ENCODE measurements at places on chromosomes 5 and 9.

- no peak for DNase-seq
Observed at GRCh38 chr9:134546246-134546731, 95.3 kb upstream of the COL5A1 start.

GRCh38 chr5:35246900-35247647 is 16.8 kb upstream of the PRLR start:
- DNase-seq = no peak

GRCh38 chr9:137077758-137078693 is 709 bp downstream of the UAP1L1 start:
- no peak for DNase-seq

DNA sequence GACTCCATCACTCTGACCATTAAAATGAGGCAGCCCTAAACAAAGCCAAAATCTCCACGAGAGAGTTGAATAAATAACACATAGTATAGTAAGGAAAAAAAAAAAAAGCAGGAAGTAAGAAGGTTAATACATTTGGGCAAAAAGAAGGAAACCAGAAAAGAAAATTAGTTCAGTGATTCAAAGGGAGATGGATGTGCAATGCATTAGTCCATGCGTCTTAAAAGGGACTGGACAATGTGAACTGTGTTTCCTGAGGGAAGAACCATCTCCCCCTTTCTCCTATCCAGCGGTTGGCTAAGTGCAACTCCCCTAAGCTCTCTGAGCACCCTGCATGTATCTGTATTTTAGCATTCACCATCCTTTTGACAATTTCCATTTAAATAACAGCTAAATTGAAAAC is 1.4 kb downstream of the ANKRA2 start:
- no peak for DNase-seq

- no peak for DNase-seq
Observed at GRCh38 chr5:169116961-169117461, 183.9 kb downstream of the SLIT3 start.

- DNase-seq = no peak
Observed at GRCh38 chr5:67971223-67971830, 244.2 kb upstream of the PIK3R1 start.

DNA sequence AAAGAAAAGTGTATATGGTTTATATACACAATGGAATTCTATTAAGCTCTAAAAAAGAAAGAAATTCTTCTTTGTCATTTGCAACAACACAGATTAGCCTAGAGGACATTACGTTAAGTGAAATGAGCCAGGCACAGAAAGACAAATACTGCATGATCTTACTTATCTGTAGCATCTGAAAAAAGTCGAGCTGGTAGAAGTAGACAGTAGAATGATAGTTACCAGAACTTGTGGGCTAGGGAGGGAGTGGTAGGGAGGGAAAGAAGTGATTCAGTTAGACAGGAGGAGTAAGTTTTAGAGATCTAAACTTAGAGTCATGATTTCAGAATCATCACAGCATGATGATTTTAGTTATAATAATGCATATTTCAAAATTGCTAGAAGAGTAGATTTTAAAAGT is 184.6 kb downstream of the TLE4 start:
- no peak for DNase-seq

GRCh38 chr5:42624912-42625311 is 131.7 kb upstream of the CCDC152 start:
- DNase-seq = no peak

DNA sequence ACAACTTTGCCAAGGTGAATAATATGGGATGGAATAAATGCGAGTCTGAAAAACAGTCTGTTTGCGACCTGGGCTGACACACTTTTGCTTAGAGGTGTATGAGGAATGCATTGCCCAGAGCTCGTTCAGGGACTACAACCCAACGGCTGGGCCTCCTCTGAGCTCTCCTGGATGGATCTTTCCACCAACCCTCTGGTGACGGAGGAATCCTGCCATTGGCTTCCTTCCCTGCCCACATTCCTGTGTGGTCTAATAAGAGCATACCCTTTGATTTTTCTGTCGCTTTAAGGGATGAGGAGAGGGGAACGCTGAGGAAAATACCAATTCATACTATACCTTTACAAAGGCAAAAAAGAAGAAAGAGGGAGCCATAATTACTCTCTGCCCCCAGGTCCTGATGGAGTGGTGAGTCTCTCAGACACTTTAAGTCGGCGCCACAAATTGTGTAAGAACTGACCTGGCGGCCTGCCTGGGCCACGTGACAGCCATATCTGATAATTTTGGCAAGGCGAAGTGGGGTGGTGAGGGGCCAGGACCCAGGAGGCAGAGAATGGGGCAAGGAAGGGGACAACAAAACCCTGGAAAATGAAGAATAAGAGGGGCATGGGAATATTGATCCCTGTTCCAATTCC is 265.2 kb upstream of the MSX2 start:
- DNase-seq = no peak

DNA sequence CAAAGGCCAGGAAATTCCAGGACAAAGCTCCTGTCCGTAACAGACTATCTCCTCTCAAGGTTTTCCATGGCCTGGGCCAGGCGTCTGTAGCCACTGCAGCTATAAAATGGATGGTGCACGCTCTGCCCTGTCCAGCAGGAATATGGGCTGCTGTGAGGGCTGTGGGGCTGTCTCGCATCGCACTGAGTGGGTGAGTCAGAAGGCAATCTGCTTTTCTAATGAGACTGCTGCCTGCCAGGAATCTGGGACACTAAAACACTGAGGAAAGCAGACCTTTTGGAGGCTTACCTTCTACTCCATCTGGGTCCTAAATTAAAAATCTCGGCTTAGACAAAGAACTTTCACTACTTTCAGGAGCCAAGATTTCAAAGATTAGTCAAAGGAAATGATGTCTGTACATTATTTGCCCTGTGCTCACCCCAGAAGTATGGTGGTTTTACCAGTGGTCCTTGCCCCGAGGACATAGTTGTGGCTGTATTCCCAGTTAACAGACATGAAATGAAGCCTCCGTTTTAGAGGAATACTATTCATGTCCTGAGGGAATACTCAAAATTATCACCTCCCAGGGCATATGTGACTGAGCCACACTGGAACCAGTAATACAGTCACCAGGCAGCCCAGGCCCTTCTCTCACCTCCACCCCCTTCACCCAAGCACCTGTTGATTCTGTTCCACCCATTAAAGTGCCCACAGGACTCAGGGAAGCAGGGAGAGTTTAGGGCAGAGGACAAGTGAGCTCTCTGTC is 56.4 kb downstream of the PFDN1 start:
- no peak for DNase-seq

GRCh38 chr5:56264417-56265025 is 31.4 kb upstream of the ANKRD55 start:
- no peak for DNase-seq

DNA sequence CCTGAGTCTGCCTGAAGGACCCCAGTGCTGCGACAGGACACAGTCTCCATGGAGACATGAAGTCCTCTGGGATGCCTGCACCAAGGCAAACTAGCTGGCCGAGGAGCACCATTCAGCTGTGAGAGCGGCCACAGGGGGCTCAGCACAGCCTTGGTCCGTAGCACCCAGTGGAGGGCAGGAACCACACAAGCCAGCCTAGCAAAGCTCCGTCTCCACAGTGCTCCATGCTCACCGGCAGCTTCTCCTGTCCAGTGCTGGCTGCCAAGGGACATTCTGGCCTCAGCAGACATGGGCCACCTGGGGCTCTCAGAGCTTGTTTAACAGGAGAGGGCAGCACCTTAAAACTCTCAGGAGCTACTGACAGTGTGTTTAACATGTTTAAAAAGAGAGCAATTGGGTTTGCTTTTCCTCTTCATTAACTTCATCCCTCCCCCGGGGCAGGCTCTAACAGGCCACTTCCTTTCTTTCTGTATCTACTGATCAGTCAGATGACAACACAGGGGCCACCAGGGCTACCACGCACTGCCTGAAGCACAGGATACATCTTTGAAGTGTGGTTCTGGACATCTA is 57.0 kb downstream of the SECISBP2 start:
- no peak for DNase-seq

GRCh38 chr5:151953833-151954232 is 29.2 kb upstream of the GLRA1 start:
- DNase-seq = no peak

GRCh38 chr5:157820593-157821252 is 38.2 kb downstream of the CLINT1 start:
- no peak for DNase-seq

GRCh38 chr5:88829054-88829453 is 53.9 kb downstream of the MEF2C start:
- no peak for DNase-seq

GRCh38 chr9:35938474-35939356 is 19.2 kb downstream of the OR2S2 start:
- no peak for DNase-seq

- DNase-seq = no peak
Observed at GRCh38 chr9:14311171-14311949, 2.6 kb downstream of the NFIB start.

DNA sequence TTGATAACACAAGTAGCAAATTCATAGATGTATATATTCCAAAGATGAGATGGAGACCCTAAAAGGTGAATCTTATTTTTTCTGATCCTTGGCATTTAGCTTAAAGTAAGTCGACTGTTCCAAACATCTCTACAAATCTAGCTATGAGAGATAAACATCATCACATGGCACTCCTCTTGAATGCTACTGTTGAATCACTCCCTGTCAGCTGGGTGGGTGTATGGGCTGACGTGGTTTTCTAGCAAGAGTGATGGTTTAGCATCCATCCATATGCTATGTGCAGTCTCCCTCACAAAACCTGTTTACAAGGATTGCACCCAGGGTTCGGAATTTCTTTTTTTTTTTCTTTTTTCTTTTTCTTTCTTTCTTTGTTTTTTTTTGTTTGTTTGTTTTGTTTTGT is 13.8 kb downstream of the ACO1 start:
- DNase-seq = peak; percentile 28

DNA sequence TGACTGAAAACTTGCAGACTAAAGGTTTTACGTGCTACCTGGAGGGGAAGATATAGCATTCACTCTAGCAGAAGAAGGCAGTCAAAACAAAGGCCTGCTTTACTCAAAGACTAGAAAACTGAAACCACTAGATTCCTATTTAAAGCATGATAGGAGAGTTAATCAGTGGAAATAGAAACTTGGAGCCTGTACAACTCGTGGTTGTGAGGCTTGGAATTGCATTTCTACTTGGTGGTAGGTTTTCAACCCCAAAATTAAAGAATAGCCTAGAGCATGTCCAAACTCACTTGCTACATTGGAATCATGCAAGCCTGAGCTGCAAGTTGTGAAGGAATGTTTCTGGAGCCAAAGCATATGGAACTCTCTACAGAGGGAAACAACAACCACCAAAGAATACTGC is 1526.4 kb upstream of the NUDT12 start:
- DNase-seq = no peak

GRCh38 chr5:149788964-149789363 is 58.9 kb downstream of the PPARGC1B start:
- no peak for DNase-seq

GRCh38 chr5:111066261-111066938 is 5.1 kb upstream of the TSLP start:
- no peak for DNase-seq

DNA sequence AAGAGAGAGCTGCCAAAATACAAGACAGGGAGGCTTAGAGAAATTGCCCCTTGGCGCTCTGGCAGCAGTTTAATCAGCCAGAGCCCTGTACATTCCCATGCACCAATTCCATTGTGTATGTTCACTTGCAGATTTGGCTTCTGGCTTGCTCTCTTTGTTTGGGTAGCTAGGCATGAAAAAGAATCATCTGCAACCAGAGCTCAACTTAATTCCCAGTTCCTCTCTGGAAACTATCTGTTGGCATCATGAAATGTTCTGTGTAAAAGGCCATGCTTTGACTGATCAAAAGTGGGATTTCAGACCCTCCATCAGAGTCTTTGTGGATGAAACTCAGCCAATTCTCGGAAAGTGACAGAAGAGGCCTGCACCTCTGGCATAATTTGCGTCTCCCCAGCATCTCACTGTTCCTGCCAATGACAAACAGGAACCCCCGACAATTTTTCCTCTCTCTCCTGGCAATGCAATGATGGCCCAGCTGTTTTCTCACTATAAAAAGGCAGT is 53.8 kb upstream of the RAD23B start:
- DNase-seq = no peak

GRCh38 chr5:138666226-138666742 is 86.9 kb upstream of the CTNNA1 start:
- no peak for DNase-seq

DNA sequence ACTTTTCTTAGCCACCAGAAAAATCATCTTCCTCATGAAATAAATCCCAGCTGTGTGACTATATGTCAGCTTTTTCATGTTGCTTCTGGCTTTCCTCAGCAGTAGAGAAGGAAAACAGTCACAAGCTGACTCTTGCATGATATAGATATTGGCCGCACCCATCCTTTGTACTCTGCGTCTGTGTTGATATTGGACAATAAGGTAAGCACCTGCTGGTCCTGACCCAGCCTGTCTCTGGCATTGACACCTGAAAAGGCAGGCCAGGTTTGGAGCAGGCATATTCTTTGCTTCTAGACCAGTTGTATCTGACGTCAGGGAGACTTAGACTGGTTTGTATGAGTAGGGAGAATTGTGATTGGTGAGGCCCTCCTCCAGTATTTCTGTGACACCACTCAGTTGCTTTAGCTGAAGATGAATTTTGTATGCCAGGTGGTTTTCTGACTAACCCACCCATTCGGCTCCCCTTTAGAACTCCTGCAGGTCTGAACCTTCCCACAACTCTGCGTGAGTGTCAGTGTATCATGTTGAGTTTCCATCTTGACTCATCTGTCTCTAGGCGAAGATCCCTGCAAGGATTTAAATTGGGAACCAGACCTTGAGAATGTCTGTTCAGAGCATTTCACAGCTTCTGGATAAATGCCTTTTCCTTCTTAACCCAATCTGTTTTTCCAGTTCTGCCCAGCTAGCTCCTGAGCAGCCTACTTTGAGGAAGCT is 151.2 kb upstream of the RUSC2 start:
- DNase-seq = no peak

DNA sequence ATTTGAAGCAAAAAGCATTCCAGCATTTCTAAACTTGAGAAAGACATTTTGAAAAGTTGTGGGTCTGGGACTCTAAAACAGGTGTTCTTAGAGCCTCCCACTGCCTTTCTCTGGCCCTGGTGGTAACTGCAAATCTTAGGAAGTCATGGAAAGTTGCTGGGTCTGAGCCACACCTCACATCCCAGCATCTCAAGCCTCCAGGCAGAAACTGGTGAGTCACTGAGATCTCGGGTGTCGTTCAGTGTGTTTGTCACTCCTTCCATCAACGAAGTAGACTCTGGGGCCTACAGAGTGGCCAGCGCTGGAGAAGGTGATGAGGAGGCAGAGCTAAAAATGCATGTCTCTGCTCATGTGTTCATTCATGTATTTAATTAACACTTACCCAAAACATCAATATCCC is 59.6 kb upstream of the C5orf58 start:
- no peak for DNase-seq

DNA sequence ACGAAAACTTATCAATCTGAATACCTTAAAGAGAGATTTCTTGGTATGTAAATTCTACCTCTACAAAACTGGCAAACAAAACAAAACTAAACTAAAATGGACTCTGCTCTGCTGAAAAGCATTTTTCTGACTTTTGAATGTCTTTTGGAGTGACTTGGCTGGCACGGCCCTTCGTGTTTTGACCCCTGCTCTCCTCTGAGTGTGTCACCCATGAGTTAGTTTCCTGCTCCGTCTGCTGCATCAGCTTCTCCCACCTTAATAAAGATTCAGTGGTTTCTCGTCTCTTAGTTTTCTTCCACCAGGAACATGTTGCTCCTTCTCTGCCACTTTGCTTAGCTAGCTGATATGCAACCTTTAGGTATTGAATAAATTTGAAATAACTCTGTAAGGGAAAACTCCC is 1084.0 kb upstream of the CDH18 start:
- DNase-seq = no peak

- no peak for DNase-seq
Observed at GRCh38 chr5:10503321-10503720, 60.5 kb upstream of the ANKRD33B start.

Measured in nucleus accumbens (tissue), 56 donors.